ENCODE measurements at places on chromosomes 7 and 10.

DNA sequence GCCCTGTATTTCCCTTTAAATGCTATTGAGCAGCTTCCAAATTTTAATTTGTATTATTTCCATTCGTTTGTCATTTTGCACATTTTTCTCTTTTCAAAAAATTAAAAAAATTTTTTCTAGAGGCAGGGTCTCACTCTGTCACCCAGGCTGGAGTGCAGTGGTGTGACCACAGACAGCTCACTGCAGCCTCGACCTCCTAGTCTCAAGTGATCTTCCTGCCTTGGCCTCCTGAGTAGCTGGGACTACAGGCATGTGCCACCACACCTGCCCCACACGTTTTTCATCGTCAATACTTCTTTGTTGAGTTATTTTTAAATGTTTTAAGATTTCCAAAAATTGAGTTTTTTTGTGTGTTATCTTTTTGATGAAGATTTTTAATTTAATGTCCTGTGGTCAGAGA, 4.7 kb downstream of the RPA3 start:
- DNase-seq, result no peak

- no peak for DNase-seq
These were observed 82.9 kb downstream of the WDFY4 start for GRCh38 chr10:48767373-48768143.

GRCh38 chr7:25754333-25754732, 397.7 kb upstream of the NFE2L3 start:
- DNase-seq, result no peak

- DNase-seq, result no peak
These were observed 181.8 kb downstream of the LRRTM3 start for GRCh38 chr10:67107670-67108069.

GRCh38 chr10:88557658-88558057, 25.5 kb downstream of the RNLS start:
- DNase-seq, result no peak

- DNase-seq, result no peak
These were observed 75.8 kb downstream of the OR13A1 start for GRCh38 chr10:45239642-45240041.

GRCh38 chr7:139598642-139599041, 75.2 kb downstream of the CLEC2L start:
- no peak for DNase-seq

GRCh38 chr7:108455998-108456677, at the start of gene NRCAM:
Gene NRCAM, minus strand, starts transcription at chr7:108456436. Its CDS starts 216,372 bp downstream, at chr7:108240064.
- DNase-seq, result no peak
